ENCODE measurements at places on chromosomes 12 and 14. TPM values are rescaled to one million over a fixed set of nuclear protein-coding genes. Genes with fewer than 3 reads are reported as not detected.

Gene DERA
- 22.3 TPM for total RNA-seq

Gene SRGAP1
- total RNA-seq: 0.14 TPM

Gene IKZF4
- 44.9 TPM for total RNA-seq

Gene TAS2R42
- total RNA-seq: not detected

Gene UNG
- total RNA-seq: 53.7 TPM

Gene TAC3
- total RNA-seq: not detected

Gene WDR89
- 26.0 TPM for total RNA-seq

Gene IL31
- not detected for total RNA-seq

Gene DAAM1
- total RNA-seq: 15.9 TPM

Gene PLEKHA5
- 8.9 TPM for total RNA-seq

Gene SPRYD4
- 3.4 TPM for total RNA-seq

Gene SERPINA1
- not detected for total RNA-seq

Gene CLMN
- 0.42 TPM for total RNA-seq

Gene PPP1R1A
- total RNA-seq: not detected

Measured in activated CD8-positive, alpha-beta memory T cell treated with anti-CD3 and anti-CD28 coated beads, Interleukin-2, amount 10 ng/mL, durations not matched to agents 7 days and 5 days (primary cell).